ENCODE measurements at places on chromosomes 3 and 15. TPM values are rescaled to one million over a fixed set of nuclear protein-coding genes. Genes with fewer than 3 reads are reported as not detected.

The PPP2R3A gene
- 21.0 TPM for total RNA-seq

- H3K4me1 ChIP-seq: no peaks in the 10 kb centered on the region
- H3K27ac ChIP-seq: no peak overlapping the region
- H3K27me3 ChIP-seq: peaks cover 29% of the 10 kb centered on the region
- H3K36me3 ChIP-seq: no peaks in the 10 kb centered on the region
Measured at GRCh38 chr15:33639051-33639450, 328.3 kb downstream of the RYR3 start.

GRCh38 chr3:50300681-50301254 lies 1.6 kb upstream of the HYAL3 start:
- DNase-seq: no peak
- H3K4me3 ChIP-seq: peak overlapping the region; percentile 68
- no peaks in the 10 kb centered on the region for H3K27me3 ChIP-seq
- peak overlapping the region; percentile 89 for H3K27ac ChIP-seq
- H3K36me3 ChIP-seq: no peaks in the 10 kb centered on the region
- H3K4me1 ChIP-seq: peaks cover 11% of the 10 kb centered on the region

DNA sequence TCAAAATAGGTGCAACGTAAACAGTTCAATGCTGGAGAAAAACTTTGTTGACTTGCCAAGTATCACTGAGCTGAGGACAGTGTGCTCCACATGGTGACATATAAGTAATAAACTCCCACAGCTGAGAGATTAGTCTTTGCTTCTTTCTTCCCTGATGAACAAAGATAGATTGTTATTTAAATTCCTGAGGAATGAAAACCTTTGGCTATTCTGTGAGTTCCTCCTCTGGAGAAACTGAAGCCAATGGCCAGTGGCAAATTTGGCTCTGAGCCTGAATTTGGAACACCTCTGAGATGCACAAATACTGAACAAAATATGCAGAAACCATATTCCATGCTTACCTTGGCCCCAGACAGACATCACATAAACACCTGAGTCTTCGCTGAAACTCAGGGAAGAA lies 63.3 kb downstream of the RPL22L1 start:
- no peak for DNase-seq
- H3K27ac ChIP-seq: no peak overlapping the region
- no peak overlapping the region for H3K4me3 ChIP-seq
- peaks cover 65% of the 10 kb centered on the region for H3K4me1 ChIP-seq
- H3K27me3 ChIP-seq: no peaks in the 10 kb centered on the region

DNA sequence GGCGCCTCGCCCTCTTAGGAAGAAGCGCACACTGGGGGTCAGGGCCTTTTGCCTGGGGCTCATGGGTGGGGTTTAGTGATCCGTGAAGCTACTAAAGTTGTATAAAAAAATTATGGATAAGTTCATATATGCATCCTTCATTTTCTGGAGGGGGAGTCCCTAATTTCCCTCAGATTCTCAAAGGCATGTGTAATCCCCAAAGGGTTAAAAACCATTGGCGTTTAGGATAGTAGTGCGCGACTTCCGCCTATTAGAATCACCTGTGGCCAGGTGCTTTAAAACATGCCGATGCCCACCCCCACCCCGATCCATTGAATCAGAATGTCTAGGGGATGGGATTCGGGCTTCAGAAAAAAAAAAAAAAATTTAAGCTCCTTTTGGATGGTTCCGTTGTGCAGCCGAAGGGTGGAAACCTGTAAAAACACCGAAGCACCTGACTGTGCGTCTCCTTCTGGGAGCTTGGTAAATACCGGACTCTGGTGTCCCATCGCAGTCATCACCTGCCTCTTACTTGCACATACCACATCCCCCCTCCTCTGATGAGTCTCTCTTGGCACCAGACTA lies 570 bp downstream of the APH1B start:
- peaks cover 12% of the 10 kb centered on the region for H3K36me3 ChIP-seq
- H3K27ac ChIP-seq: peak overlapping the region; percentile 20
- H3K4me1 ChIP-seq: peaks cover 14% of the 10 kb centered on the region
- H3K4me3 ChIP-seq: peak overlapping the region; percentile 83

- H3K27me3 ChIP-seq: no peaks in the 10 kb centered on the region
- no peaks in the 10 kb centered on the region for H3K36me3 ChIP-seq
- no peaks in the 10 kb centered on the region for H3K4me1 ChIP-seq
- no peak overlapping the region for H3K4me3 ChIP-seq
- no peak overlapping the region for H3K27ac ChIP-seq
- peak; percentile 61 for DNase-seq
Measured at GRCh38 chr3:193040836-193041672, 123.4 kb upstream of the MB21D2 start.
